ENCODE measurements at places on chromosomes 2 and 18. TPM values are rescaled to one million over a fixed set of nuclear protein-coding genes. Genes with fewer than 3 reads are reported as not detected.

DNA sequence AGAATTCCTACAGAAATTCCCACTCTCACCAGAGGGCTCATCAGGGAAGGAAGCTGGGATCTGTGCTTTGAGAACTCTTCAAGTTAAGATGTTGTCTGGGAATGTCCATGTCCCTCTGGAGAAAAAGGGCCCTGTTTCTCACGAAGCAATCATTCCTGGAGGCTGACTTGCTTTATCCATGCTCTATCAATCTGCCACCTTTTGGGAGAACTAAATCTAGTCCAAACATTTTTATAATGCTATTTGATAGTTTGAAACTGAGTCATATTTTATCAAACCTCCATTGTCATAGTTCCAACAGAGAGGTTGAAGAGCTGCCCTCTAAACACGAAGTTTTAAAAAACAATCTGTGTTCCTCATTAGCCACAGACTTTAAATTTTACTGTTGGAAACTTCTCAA, 219.2 kb downstream of the MTX2 start:
- DNase-seq, result no peak

- DNase-seq, result no peak
Observed at GRCh38 chr18:68342039-68342659, 372.8 kb downstream of the TMX3 start.

APOB gene
- not detected for total RNA-seq

DNA sequence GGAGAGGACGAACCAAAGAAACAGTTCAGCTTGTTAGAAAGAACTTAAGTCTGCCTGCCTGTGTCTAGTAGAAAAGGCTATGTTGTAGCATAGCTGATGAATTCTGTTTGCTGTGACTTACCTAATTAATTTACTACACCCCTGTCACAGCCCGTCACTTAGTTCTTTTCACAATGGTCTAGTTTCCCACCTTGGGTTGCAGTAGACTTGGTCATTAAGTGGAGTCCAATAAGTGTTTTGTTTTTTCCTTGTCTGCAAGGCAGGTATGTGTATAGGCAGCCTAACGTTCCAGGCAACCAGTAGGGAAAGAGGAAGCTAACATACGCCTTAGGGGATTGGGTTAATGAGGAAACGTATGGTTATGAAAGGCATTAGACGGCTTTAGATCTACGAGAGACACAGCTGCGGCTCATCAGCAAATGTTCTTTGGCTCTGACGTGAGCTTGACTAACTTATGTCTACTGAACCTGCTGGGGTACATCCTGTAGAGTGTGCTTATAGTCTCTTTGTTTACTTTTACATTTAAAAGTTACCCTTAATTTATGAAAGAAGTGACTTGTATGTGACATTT, 180.1 kb downstream of the PRPF40A start:
- DNase-seq, result no peak

LYG2 gene
- total RNA-seq, result not detected

DNA sequence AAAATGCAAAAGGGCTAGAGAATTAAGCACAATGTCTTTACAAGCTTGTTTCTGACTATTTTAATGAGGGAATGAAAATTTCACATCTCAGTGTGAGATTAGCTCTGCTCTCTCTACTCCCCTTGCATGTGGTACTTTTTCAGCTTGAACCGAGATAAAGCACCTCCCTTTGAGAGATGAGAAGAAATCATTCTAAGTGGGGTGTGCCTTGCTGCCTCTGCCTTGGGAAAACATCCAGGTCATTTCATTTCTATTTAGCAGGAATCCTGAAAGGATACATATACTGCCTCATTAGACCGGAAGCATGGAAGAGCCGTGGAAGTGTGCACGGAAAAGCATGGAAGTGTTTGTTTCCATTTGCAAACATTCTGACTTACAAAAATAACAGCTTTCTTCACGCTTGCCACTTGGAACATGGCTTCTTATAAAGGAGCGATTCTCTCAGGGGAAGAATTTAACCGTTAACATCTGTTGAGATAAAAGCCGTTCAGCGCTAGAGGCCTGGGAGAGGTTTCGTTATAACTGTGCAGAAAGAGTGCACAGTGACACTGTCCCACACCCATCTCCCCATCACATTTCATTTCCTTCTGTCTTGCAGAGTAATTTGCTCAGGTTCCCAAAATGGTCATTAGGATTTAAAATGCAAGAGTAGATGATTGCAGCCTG, 16.7 kb downstream of the NOSTRIN start:
- no peak for DNase-seq

CFLAR gene
- 70.4 TPM for total RNA-seq

DNA sequence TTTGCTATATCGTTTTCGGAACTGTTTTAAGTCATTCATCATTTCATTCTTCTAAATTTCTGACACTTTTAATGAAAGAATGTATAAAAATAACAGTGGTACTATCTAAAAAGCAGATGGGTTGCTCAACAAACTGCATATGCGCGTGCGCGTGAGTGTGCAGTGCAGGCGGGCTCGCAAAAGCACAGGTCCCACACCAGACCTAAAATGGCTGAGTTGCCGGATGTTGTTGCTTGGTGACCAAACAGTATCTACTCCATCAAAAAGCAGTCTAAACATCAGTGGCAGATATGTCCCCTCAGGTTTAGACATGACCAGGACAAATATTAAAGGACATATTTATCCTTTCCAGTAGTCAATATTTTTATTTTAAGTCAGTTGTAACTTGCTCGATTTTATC, 5.1 kb downstream of the NOL4 start:
- DNase-seq, result no peak

DNA sequence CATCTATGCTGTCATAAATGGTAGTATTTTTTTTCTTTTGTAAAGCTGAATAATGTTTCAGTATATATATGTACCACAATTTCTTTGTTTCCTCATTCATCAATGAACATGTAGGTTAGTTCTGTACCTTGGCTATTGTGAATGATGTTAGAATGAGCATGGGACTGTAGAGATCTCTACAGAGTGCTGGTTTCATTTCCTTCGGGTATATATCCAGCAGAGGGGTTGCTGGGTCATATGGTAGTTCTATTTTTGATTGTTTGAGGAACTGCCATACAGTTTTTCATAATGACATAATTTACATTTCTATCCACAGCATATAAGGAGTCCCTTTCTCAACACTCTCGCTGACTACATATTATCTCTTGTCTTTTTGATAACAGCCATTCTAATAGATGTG, 243.5 kb downstream of the CDH7 start:
- DNase-seq, result no peak

GRCh38 chr2:121377646-121378045, 92.6 kb upstream of the TFCP2L1 start:
- no peak for DNase-seq

GRCh38 chr18:23071285-23071684, 64.0 kb upstream of the CABLES1 start:
- DNase-seq, result no peak

DNA sequence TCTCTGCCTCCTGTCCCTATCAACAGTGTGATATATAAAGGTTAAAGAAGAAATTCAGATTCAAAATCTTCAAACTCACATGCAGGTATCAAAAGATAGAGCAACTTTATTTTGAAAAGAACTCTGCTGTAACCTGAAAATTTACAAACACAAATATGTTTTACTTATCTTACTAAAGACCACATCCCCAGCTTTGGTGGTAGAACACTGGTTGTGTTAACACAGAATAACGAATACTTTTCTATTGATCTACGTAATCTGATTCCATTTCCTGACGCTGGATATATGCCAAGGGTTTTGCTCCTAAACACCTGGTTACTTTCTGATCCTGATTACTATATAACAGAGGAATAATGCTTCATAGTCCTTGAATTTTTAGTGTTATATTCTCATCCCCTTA, 23.1 kb upstream of the SLC39A10 start:
- DNase-seq, result no peak

SULT1C2 gene
- total RNA-seq, result not detected

HOXD9 gene
- 1.8 TPM for total RNA-seq

- DNase-seq, result no peak
Observed at GRCh38 chr2:131322209-131322608, 41.8 kb downstream of the RAB6D start.

- DNase-seq, result no peak
Observed at GRCh38 chr2:226184540-226184939, 615.1 kb downstream of the IRS1 start.

EVA1A gene
- 152 TPM for total RNA-seq

DNA sequence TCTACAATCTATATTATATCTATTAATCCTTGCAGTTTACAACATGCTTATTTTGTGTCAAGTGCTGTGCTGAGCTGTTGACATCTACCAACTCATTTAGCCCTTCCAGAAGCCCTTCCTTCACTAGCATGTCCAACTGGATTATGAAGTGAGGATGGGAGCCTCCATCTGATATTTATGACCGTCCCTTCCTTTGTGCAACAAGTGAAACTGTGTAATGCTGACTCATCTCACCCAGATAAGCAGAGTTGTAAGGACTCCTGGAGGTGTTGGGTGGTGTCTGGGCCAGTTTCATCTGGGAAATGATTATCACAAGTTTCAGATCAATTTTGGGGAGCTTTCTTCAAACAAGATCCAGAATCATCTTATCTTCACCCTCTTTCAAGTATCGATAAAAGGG, 156.6 kb upstream of the ETAA1 start:
- no peak for DNase-seq

GRCh38 chr2:241799522-241800197, 9.3 kb upstream of the NEU4 start:
- no peak for DNase-seq

- DNase-seq, result no peak
Observed at GRCh38 chr18:48666613-48667012, 127.8 kb downstream of the CTIF start.
